Activated CD4-positive, CD25-positive, alpha-beta regulatory T cell treated with anti-CD3 and anti-CD28 coated beads, Interleukin-2, amount 50 U/mL, for 24 hours (primary cell): ENCODE measurements at places on chromosomes 13 and 19.
A peak's percentile ranks its signal among the peaks of the same experiment; 100 is the strongest.

DNA sequence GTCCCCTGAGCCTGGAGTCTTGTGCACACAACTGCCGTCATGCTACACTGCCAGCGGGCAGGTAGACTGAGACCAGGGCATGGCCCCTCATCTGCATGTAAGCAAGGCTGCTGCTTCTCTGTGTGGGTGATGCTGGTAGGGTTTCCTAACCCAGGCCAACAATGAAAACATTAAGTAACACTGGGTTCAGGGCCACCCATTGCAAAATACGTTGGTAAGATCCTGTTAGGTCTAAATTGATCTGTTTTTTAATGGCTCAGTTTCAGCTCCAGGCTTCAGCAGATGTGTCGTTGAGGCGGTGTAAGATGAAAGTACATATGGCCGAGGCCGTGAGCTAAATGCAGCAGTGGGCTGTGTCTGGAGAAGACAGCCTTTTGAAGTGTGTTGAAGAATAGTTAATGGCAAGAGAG is 383.4 kb downstream of the IRS2 start:
- ATAC-seq, result no peak

GRCh38 chr13:99055281-99055680 is 77.4 kb upstream of the DOCK9 start:
- no peak for ATAC-seq

GRCh38 chr19:1758231-1758577 is 4.9 kb downstream of the ONECUT3 start:
- ATAC-seq, result no peak

GRCh38 chr13:45811891-45812694 is 39.5 kb downstream of the SIAH3 start:
- ATAC-seq, result no peak

GRCh38 chr13:41788552-41788951 is 172.4 kb downstream of the VWA8 start:
- no peak for ATAC-seq

DNA sequence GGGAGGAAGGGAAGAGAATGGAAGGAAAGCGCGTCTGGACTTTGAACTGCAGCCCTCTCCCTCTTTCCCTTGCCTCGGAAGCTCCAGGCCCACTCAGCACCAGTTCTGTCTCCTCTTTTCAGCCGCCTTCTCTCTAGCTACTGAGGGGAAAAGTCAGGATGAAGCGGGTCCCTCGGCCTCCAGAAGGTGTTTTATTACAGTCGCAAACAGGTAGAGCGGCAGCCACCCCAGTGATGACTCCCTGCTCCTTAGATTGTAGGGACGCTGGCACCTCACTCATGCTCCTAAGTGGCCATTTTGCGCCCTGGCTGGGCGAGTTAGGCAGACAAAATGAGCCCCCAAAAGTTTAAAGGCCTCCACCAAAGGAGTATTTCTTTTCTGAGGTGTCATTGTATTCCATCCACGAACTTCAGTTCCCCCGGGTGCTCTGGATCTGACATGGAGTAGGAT is 954 bp upstream of the STK24 start:
- ATAC-seq, result no peak

- no peak for ATAC-seq
These were observed 3.8 kb upstream of the CCDC124 start for GRCh38 chr19:17929056-17929455.

DNA sequence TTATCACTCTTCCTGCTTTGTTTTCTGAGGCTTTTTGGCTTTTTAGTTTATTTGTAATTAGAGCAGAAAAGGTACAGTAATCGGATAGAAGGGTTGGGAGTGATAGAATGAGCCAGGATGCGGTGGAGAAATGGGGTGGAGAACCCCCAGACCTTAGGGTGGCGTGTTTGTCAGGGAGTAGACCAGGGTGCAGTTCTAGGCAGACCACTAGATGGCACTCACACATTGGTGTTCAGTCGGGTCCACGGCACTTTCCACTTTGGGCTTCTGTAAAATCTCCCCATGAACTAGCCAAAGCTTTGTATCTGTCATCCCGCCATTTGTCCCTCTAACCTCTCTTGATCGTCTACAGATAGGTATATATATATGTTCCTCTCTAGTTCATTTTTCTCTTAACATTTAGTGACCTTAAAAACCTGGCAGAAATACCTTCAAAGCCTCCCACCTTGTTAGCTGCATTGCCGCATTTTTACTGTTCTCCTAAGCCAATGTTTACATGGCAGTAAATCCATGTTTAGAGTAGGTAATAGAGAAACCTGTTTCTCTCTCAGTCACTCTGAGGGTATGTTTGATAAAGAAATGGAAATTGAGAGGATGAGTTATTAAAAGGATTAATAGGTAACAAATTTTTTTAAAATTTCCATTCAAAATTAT is 154.9 kb downstream of the TM9SF2 start:
- peak; percentile 66 for ATAC-seq

DNA sequence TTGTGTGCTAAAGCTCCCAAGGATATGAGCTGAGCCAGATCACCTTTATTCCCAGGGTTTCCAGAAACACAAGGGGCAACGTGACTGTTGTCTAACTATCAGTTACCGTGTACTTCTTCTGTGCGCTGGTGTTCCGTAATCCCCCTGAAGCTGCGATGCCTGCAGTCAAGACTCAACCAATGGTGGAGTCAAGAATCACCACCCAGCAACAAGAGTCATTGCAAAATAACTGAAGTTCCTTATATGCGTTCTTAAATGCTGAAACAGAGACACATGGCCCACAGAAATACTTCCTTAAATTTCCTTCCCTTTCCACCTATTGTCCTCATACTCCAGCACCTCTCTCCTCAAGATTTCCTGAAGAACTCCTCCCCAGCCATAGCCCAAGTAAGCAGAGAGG is 200.2 kb downstream of the KATNAL1 start:
- ATAC-seq, result no peak

GRCh38 chr13:27024074-27024461 is 147.5 kb downstream of the USP12 start:
- ATAC-seq, result no peak

DNA sequence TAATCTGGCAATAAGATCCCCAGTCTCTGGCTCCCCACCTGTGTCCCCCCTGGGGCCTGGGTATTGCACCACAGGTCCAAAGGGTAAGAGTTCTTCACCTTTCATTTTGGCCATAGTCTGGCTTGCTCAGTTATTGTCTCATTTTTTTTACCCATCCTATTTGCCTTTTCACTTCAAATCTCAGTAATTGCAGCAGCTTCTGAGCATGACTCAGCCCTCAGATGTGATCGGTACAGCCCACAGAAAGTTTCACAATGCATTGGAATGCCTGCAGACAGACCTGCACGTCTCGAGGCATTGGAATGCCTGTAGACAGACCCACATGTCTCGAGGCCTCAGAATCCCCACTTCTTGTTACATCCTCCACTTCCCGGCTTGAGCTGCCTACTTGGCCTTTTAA is 173.6 kb downstream of the NUFIP1 start:
- ATAC-seq, result peak; percentile 60

GRCh38 chr19:52444506-52444905 is 8.8 kb upstream of the ZNF578 start:
- no peak for ATAC-seq

- no peak for ATAC-seq
These were observed 2.8 kb downstream of the NAXD start for GRCh38 chr13:110618167-110618566.

DNA sequence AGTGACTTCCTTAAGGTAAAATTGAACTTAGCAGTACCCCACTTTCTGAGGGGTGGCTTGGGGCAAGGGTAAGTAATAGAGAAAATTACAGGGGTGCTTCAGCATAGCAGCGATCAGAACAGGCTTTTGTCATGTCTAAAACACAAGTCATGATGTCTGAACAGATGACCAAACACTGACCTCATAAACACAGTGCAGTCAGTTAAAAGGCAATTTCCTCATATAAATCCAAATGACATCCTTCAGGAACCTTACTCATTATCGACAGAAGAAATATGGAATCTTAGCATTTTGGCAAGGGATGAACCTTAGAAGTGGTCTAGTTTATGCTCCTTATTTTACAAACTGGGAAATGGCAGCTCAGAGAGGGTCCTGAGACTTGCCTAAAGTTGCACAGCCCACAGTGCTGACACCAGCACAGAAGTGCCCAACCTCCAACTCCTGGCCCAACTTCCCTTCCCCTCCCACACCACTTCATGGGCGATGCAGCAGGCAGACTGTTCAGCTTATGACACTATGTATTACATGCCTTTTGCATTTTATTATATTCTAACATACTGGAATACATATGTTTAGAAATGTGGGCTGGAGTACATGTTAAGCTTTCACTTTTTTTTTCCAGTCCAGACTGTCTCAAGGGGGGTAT is 3.6 kb downstream of the GJA3 start:
- ATAC-seq, result no peak

- no peak for ATAC-seq
These were observed 5.5 kb upstream of the WTIP start for GRCh38 chr19:34475975-34476594.
